ENCODE measurements at places on chromosomes 1 and 21.
A peak's percentile ranks its signal among the peaks of the same experiment; 100 is the strongest.

DNA sequence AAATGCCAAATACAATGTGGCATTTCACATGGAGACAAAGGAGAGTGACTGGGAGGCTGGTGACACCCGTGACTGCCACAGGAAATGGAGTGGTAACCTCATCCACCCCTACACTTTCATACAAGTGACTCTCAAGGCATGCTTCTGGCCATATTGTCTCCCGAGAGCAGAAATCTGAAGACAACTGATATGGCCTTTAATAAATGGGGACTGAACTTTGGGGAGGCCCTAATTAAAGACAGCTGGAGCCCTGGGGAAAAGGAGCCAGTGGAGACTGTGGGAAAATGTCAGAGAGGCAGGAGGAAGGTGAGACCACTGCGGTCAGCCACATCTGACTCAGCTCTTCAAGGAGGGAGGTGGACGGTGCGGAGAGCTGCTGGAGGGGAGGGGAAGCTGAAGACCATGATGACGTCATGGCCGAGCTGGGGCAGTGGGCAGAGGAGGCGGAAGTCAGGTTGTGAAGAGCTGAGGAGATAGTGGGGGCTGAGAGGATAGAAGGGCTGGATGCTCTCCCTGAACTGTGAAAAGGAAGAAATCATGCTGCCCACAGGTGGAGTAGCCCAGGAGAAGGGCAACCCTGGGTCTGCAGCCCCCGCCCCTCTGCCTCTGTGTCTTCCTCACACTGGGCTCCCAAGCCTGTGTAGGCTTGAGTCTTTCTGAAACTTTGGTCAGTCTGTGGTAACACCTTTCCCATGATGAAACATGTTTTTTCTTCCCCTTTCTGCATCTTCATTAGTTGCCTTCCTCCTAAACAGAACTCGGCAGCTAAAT lies 14.0 kb upstream of the NCF2 start:
- DNase-seq = no peak

- no peak for DNase-seq
Observed at GRCh38 chr1:163090321-163090945, 21.3 kb downstream of the RGS4 start.

GRCh38 chr1:104018922-104019674 lies 269.4 kb downstream of the AMY1C start:
- peak; percentile 0 for DNase-seq

DNA sequence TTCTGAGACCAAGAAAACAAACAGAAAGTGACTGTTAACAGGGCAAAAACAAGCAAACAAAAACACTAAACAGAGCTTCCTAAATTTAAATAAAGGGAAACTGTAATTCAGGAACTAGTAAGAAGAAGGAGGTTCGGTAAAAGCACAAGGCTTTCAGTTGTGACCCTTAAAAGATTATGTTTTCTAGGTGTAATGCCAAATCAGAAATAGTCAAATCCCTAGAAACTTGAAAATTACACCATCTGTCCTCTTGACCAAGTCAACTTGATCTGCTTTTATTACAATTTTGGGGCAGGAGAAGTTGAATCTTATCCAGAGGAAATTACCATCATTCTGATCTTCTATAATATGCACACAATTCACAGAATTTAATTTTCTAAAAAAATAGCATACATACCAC lies 754.0 kb upstream of the ADGRL4 start:
- no peak for DNase-seq

DNA sequence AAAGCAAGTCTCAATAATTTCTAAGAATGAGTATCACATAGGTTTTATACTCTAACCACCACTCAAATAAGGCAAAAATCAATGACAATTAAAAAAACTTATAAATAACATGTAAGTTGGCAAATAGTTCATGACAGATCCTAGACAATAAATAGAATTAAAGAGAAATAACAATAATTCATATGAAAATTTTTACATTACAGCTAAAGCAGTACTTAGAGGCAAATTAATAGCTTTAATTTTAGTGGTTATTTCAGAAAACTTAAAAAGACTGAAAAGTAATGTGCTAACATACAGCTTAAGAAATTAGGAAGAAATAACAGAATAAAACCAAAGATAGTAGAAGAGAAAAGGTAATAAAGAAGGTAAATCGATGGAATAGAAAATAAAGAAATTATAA lies 179.9 kb upstream of the SPAG17 start:
- no peak for DNase-seq

DNA sequence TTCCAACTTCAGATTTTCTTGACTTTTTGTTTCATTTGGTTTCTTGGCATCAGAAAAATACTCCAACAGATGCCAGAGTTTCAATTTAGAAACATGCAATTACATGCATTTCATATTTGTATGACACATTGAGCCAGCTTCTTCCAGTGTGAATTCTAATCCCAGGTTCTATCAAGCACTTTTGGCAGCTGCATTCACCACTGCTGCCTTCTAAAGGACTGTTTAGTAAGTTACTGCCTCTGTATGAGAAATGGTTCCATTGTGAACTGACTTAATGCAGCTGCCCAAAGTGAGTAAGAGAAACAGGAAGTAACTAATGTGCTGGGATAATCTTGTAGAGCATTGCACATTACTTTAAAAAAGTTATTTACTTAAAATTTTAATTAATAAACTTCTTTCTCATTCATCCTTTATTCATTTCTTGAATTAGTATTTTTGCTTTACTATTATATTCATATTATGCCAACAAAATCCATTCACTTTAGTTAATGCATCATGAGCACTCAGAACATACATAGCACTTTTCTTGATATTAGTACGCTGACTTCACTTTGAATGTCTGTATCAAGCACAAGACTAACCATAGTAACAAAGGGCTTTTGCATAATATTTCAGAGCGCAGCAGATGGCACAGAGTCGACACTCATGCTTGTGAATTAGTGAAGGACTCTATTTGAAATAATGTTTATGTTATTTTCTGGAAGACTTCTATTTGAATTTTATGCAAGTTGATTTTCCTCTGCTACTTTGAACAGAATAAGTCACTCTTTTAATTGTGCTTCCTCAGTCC lies 9.8 kb downstream of the RGS18 start:
- no peak for DNase-seq

DNA sequence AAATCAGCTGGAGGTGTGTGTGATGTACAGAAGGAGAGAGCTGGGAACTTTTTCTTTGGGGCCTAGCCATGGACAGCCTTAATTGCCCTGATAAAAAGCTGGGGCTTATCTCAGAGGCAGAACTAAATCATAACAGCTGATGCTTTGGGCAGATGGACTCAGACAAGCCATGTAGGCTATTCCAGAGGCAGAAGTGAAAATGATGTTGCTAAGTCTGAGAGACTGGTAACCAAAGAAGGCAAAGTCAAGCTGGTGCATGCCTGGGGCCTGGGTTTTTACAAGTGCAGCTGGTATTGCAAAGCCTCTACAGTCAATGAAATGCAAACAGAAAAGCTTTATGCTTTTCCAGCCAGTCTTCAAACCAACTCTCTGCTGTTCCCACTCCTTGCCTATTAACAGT lies 39.0 kb upstream of the LMX1A start:
- DNase-seq = no peak

DNA sequence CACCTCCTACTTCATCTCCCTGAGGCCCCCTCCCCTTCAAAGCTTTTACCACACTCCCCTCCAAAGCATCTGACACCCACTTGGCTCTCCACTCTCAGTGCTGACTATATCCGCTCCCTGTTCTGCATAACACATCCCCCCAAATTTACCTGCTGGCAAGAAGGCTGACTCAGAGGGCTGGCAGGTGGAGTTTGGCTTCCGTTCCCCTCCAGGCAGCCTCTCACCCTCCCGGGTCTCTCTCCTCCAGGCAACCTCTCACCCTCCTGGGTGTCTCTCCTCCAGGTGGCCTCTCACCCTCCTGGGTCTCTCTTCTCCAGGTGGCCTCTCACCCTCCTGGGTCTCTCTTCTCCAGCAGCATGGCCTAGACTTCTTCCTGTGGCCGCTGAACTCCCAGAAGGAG lies 562.1 kb downstream of the NPHP4 start:
- DNase-seq = no peak

- no peak for DNase-seq
Observed at GRCh38 chr21:35406635-35407034, 357.5 kb upstream of the RUNX1 start.

DNA sequence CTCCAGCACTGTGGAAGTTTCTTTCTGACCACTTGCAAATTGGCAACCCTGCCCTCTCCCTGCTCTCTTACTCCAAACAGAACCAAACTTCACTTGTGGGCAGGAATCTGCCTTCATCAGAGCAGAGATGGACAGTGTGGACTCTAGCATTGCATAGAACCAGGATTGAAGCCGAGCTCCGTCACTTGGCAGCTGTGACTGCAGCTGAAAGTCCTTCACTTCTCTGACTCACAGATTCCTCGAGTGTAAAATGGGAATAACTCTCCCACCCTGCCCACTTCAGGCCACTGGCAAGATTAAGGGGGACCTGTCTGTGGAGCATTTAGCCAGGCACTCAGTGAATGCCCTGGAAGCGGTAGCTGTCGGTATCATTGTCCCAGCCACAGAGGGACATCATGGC lies 75.7 kb upstream of the ZBTB40 start:
- DNase-seq = no peak

GRCh38 chr1:81756872-81757271 lies 43.9 kb upstream of the ADGRL2 start:
- DNase-seq = no peak

GRCh38 chr21:16983420-16983819 lies 529.4 kb upstream of the CXADR start:
- no peak for DNase-seq

DNA sequence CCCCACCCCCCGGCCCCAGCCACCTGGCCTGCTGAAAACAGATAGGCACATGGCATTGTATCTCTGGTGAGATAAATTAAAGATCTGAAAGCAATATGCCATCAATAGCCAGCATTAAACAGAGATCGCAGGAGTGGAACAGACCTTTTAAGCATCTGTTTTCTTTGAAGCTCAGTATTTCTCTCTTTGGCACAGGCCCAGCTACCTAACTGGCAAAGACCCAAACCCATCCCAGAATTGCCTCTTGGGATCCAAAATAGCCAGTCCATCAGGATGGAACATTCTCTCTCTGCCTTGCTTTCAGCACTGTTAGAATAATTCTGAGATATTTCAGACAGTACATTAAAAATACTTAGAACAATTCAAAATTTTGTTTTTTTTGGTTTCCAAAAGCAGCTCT lies 46.0 kb downstream of the KCNJ6 start:
- no peak for DNase-seq

DNA sequence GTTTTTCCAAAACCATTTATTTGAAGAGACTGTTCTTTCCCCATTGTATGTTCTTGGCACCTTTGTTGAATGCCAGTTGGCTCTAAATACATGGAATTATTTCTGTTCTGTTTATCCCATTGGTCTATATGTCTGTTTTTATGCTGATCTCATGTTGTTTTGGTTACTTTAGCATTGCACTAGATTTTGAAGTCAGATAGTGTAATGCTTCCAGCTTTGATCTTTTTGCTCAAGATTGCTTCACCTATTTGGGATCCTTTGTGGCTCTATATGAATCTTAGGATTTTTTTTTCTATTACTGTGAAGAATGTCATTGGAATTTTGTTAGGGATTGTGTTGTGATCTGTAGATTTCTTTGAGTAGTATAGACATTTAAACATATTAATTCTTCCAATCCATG lies 139.2 kb upstream of the GPR52 start:
- no peak for DNase-seq

GRCh38 chr21:32708069-32708468 lies 19.7 kb downstream of the SYNJ1 start:
- no peak for DNase-seq

DNA sequence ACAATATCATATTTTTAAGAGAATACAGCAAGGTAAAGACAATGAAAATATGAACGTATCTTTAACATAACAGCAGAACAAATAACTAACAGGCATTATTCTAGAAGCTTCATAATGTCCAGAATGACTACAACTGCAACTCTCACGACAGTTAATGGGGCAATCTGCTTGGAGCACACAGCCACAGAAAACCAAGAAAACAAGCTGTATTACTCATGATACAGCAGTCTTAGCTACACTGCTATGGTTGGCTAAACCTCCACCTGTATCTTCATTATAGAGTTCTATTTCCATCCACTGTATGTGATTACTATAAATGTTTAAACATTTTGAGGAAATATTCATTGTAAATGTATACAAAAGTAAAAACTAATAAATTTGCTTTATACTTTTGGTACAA lies 139.9 kb downstream of the DPYD start:
- no peak for DNase-seq

GRCh38 chr1:179228783-179229213 lies 679 bp downstream of the ABL2 start:
- peak; percentile 53 for DNase-seq

DNA sequence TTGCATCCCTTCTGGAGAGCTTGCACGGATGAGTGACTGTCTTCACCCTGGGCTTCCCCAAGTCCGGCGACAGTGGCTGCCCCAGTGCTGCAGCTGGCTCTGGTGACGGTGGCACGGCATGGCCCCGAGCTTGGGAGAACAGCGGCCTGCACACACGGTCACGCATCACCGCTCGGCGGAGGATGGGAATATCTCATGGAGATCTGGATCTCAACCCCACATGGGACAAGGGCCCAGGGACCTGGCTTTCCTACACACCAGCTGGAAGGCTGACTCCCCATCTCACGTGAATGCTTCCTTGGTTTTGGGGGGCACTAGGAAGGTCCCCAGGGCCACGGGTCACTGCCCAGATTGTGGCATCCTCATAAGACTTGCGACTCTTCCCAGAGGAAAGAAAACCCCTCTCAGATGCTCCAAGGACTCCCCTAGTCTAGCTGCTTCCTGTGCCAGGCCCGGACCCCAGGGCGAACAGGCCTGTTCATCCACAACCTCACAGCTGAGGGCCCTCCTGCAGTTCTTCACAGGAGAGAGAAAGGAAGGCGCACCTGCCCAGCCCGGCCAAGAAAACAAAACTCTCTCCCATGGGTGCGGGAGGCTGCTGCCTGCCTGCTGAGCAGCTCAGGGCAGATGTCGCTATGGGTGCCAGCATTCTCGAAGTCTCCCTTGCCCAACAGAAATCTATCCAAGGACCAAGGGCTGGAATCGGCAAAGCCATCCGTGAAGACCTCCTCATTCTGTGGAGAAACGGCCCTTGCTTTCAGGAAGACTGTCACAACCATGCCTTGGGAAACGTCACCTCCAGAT lies 9.9 kb downstream of the CFAP410 start:
- DNase-seq = no peak

DNA sequence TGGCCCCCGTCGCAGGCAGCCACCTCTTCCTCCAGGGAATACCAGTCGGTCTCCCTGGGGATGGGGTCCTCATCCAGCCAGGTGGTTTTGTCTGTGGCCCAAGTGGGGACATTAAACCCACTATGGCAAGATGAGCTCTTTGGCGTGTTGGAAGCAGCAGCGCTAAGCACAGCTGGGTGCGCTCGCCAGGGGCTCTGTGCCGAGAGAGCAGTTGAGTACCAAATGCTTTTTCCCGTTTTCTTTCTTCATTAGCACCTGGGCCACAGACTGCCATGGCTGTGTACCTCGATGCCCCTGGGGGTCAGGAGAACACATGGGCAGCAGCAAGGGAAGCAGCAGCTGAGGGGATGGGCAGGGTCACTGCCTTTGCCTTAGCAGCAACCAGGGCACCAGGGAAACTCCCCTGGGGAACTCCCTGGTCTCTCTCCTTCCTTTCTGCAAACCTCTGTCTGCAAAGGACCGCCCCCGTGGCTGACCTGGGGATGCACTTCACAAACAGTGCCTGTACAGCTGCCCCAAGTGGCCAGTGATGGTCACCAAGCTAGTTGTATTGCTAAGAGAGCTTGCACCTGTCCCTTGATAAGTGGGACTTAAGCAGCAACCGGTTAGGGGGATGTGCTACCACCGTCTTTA lies 31.1 kb downstream of the EDARADD start:
- DNase-seq = peak; percentile 33

GRCh38 chr1:183628537-183628936 lies 7.0 kb downstream of the ARPC5 start:
- DNase-seq = no peak
